Activated CD4-positive, alpha-beta T cell treated with anti-CD3 and anti-CD28 coated beads for 4 hours (primary cell): ENCODE measurements at places on chromosomes 1 and 21.

- no peak for DNase-seq
Measured at GRCh38 chr1:228043281-228043848, 36.6 kb downstream of the WNT3A start.

DNA sequence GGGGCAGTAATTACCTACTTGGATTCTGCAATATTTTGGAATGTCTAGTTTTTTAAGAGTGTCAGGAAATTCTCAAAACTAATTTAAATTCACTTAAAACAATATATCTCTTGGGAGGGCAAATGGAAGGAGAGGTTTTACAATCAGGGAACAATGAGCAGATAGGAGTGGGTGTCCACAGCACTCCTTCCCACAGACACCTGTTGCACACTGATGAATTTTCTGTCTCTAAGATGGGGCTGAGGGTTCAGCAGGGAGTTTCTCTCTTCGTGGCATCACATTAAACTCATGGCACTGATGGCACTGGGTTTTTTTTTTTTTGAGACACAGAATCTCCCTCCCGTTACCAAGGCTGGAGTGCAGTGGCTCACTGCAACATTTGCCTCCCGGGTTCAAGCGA lies 5.5 kb downstream of the PHF13 start:
- DNase-seq, result no peak

DNA sequence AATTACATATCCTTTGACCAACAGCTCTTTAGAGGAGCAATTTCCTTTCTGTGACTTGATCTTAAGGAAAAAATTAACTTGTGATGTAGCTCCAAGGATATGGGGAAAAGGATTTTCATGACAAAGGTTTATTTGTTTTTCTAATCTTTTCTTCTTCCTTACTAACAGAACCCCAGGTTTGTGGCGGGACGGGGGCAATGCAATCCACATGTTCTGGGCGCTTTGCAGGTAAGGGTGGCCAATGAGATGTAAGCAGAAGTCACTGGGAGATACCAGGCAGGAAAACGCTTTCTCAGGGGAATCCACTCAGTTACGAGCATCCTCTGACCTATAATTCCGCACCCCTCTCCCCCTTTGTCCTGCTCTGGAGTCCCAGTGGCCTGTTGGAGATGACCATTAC lies 122.0 kb downstream of the MRPS6 start:
- DNase-seq, result no peak

DNA sequence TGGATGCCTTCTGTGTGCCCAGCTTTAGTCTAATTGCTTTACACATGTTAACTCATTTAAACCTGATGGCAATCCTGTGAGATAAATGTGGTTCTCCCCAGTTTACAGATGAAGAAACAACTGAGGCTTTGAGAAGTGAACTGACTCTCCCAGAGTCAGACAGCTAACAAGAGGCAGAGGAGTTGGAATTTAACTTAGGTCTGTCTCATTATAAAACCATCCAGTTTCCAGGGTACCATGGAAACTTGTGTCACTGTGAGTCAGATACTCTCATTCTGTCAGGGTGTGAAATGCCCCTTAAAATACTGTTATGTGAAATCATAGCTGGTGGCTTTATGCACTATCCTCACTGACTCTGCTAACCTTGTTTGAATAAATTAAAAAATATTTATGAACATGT lies 206.6 kb downstream of the PBX1 start:
- DNase-seq, result no peak

DNA sequence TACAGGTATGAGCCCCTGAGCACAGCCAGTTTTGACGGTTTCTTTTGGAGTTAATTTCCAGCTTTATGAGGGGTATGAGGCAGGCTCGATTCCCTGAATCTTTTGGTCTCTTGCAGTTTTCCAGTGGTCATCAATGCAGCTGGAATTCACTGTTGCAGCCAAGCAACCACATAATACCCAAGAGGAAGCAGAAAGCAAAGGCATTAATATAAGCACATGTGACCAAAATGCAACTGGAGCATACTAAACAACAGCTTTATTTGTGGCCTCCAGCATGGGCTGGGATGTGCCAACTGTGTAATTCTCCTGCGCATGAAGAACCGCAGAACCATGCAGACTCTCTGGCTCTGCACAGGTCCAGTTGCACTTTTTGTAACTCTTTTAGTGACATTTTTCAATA lies 33.0 kb downstream of the DSCAM start:
- no peak for DNase-seq

DNA sequence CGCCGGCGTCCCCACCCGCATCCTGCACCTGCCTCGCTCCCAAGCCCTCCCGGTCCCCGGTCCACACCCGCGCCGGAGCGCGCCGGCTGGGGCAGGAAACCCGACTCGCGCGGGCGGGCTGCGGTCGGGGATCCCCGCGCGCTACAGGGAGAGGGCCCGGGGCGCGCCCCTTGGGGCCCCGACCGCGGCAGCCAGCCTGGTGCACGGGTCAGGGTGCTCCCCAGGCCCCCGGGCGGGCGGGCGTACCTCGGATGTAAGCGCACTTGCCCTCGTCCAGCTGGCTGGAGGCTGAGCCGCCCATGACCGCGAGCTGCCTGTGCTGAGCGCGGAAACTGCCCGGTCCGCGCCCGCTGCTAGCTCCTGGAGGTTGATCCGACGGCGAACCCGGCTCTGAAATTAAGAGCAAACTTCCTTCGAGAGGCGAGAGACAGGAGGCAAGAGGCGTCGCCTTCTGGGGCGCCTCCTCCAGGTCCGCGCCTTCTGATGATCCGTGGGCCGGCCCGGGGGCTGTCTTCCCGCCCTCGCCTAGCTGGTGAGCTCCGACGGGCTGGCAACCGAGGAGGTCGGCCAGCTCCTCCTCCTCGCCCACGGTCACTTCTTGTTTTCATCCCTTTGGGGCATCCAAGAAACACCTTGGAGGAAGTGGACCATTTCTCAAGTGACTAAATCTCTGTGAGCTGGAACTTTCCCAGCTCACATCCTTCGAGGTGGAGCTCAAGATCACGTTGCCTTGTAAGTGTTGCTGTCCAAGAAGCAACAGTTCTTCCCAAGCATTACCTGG lies at the start of gene NIBAN1:
Gene NIBAN1, minus strand, starts transcription at position 453 of the 781 bp plus-strand sequence. Its CDS starts 152 bp downstream, at position 301.
- DNase-seq, result peak; percentile 66

DNA sequence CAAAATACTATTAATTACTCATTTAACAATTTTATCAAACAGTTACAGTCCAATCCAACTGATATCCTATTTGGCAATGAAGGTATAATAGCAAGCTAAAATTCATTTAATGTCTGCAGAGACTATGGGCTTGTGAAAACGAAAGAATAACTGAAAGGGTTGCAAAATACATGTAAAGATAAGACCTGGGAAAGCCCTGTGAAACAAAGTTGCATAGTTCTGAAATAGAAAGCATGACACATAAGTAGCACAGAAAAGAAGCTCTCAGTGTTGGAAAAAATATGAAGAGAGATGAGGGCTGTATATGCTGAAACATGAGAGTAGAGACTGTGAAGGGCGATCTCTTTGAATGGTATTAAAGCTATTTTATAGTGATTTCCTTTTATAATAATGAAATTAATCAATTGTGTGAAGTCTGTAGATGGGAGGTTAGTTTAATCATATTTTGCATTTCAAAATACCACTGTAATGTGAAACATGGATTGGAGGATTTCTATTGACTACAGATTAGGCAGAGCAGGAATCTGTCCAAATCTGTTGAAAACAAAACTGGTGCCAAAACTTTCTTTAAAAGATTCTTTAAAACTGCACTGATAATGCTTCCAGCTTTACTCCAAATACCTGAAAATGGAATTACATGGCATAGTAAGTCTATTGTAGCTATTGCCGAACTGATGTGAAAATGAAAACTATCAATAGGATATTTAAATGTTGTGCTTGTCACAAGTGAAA lies 1518.9 kb upstream of the B3GALT2 start:
- no peak for DNase-seq

DNA sequence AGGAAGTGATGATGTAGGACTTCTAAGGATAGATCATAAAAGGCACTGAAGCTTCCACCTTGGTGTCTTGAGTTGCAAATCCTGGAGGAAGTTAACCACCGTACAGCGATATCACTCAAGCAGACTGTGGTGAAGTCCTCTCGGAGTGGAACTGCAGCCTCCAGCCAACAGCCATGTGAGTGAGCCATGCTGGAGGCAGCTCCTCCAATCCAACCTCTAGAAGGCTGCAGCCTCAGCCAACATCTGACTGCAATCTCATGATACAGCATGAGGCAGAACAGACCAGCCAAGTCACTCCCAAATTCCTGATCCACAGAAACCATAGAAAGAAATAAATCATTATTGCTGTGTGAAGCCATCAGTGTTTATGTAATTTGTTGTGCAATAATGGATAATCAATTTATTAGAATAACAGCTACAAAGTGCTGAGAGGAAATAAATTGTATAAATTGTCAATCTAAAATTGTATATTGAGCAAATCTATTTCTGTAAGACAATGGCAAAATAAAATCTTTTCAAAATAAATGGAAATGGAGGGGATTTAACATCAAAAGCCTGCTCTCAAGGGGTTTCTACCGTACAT lies 65.0 kb downstream of the PRSS38 start:
- no peak for DNase-seq

DNA sequence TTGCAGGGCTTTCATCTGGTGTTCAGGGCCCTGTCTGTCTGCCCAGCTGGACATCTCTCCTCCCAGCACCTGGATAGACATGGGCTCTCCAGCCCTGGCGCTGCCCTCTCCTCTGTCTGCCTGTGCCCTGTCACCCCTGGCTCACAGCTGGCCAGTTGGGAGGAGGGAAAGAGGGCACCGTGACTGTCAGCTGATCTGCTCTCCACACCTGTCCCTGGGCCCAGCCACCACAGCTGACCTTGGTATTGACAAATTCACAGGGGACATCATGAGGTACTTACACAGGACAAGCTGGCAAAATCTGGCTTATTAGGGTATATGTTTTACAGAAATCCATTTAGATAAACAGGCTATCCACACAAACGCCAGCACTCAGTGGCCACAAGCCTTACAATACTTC lies 8.3 kb downstream of the TNR start:
- DNase-seq, result no peak

- no peak for DNase-seq
Measured at GRCh38 chr1:55699228-55699627, 484.1 kb upstream of the USP24 start.

- DNase-seq, result no peak
Measured at GRCh38 chr1:86866665-86867064, 47.3 kb downstream of the SELENOF start.

DNA sequence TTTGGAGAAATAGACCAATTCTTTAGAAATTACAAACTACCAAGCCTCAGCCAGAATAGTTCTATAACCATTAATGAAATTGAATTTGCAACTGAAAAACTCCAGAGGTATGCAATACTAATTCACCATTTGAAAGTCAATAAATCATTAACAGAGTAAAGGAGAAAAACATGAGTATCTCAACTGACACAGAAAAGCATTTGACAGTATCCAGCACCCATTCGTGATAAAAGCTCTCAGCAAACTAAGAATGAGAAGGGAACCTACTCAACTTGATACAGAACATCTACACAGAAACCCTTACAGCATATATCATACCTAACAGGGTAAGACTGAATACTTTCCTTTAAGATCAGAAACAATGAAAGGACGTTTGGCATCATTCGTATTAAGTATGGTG lies 54.3 kb downstream of the ST6GALNAC5 start:
- no peak for DNase-seq

DNA sequence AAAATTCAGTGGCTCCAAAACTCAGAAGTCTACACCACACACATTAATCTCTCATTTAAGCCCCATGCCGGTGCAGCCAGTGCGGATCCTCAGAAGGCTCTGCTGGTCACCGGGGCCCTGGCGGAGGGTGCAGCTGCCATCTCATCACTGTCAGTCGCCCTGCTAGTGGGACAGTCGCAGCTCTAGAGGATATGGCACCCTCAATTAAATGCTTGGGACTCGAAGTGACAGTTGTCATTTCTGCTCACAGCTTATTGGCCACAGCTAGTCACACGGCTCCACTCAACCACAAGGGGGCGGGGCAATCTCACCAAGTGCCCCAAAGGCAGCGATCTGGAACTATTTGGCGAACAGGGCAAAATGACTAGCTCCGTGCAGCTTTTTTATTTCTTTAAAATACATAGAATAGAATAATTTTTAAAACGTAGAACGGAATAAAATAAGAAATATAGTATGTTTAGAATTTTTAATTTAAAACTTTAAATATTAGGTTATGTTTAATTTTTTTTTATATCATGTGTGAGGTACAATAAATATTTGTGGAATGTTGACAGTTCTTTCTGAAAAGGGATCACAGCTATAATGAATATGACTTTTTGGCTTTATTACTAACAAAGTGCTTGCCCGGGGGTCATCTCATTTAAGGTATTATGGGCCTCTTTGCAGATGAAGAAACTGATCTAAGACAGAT lies 8.0 kb upstream of the MAN1C1 start:
- DNase-seq, result peak; percentile 93

GRCh38 chr1:3727042-3727824 lies 25.0 kb upstream of the CCDC27 start:
- DNase-seq, result no peak

GRCh38 chr1:32114420-32114819 lies 6.6 kb downstream of the KPNA6 start:
- no peak for DNase-seq

- DNase-seq, result no peak
Measured at GRCh38 chr1:6507037-6507428, 15.6 kb upstream of the PLEKHG5 start.

DNA sequence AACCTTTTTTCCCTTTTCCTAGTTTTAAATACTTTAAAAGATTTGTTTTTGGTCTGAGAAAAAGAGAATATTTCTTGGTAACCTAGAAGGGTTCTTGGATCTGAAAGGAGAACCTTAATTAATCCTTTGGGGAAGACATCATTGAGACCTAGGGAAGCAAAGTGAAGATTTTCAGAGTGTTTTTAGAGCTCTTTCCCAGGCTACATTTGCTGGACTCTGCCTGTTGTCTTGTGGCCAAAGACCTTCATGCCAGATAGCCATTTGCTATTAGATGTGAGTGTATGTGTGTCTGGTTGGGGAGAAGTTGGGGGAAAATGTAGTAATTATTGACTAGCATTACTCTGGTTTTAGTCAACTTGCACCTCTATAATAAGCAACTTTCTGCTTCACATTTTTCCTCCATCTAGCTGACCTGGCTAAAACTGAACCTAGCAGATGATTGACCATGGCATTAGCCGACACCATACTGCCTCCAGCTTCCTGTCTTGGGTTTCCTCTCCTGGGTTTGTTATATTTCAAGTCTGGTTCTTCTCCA lies 239.1 kb downstream of the USP25 start:
- DNase-seq, result no peak

DNA sequence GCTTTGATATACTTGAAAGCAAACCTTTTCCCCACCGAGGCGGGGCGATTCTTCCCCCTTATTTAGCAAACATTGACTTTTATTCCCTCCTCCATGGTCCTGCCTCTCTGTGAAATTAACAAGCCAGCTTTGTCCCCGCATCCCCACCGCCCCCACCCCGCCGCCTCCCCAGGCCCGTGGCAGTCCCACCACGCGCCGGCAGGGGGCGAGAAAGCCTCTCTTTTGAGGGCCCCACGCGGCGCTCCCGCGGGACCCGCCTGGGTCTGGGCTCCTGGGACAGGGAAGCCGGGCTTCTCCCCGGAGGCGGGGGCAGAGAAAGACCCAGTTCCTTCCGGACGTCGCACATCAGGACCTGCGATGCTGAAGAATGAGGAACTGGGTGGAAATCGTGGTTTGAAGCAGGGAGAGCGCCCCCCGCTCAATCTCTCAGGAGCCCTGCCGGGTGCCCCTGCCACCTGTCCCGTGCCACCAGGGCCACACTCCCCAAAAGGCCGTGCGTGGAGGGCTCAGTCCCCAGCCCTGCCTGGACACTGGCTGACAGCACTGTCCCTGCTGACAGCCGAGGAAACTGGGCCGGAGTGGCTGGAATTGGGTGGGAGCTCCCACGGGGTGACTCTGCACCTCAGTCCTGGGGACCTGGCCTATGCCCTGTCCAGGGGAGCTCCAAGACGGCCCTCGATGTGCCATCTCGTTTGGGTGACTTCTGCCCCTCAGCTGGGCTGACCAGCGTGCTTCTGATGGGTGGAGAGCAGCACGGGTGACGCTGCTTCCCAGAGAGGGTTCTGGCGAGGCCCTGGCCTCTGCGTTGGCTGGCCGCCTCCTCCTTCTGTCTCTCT lies 8.6 kb upstream of the ACTRT2 start:
- peak; percentile 56 for DNase-seq
